Hepatic stellate cell (primary cell): ENCODE measurements at places on chromosomes 6 and 20.

DNA sequence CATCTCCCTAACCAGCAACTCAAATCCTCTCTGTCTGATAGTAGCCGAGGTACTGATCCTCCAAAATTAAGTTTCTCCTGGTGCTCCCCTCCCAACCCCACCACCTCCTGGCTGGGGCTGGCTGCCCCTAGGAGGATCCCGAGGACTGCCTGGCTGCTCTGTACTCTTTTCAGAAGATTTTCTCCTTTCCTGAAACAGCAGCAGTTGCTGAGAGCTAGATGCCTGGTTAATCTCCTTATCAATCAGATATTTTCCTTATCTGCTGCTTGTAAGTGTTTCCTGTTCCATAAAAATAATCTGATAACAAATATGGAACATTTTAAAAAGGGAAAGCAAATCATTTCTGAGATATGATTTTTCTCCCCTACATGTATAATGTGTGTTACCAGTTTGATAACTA lies 52.8 kb downstream of the ZMYND8 start:
- DNase-seq = no peak

DNA sequence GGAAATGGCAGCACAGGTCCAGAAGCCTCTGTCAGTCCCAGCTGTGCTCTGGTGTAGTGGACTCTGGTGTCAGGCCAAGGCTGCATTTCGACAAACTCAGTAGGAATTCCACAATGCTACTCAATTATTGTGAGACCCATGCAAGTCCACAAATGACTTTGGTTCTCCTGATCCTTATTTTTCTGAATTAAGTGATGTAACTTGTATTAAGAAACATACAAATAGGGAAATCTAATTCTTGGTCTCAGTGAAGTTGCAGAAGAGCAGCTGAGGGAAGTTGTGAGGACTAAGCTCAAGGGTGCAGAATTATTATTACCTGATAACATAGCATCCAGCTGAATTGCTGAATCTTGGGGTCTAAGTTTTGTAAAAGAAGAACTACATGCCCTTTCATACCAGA lies 116.8 kb downstream of the MAFB start:
- DNase-seq = no peak

DNA sequence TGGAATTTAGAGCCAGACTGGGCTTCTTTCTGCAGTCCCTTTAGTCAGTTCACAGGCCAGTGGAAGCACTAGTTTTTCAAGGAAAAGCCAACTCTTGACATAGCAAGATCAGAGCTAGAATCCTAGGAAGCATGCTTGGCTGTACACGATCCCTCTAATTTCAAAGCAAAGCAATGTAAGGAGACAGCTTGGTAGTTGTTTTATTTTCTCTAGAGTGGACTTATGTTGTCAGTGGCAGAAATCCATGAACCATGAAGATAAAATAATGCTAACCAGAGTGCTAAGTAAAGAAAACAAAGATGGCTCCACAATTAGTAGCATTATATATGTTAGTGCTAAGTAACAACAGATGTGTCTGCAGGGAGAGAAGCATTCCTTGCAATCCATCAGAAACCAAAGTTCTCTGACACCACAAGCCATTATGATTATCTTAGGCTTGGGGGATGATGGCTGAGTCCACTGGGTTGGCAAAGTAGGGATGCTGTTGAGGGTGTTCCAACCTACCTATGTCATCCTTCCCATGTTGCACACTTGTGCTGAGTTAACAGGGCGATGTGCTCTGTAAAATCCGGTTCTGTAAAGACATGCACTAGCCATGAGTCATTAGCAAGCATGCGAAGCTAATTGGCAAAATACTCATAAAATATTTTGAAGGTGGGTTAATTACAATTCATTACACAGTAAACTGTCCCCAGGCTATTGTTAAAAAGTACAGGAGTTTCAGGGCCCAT lies 115.2 kb downstream of the BMP2 start:
- no peak for DNase-seq

GRCh38 chr6:78947962-78948361 lies 80.6 kb downstream of the IRAK1BP1 start:
- peak; percentile 3 for DNase-seq

DNA sequence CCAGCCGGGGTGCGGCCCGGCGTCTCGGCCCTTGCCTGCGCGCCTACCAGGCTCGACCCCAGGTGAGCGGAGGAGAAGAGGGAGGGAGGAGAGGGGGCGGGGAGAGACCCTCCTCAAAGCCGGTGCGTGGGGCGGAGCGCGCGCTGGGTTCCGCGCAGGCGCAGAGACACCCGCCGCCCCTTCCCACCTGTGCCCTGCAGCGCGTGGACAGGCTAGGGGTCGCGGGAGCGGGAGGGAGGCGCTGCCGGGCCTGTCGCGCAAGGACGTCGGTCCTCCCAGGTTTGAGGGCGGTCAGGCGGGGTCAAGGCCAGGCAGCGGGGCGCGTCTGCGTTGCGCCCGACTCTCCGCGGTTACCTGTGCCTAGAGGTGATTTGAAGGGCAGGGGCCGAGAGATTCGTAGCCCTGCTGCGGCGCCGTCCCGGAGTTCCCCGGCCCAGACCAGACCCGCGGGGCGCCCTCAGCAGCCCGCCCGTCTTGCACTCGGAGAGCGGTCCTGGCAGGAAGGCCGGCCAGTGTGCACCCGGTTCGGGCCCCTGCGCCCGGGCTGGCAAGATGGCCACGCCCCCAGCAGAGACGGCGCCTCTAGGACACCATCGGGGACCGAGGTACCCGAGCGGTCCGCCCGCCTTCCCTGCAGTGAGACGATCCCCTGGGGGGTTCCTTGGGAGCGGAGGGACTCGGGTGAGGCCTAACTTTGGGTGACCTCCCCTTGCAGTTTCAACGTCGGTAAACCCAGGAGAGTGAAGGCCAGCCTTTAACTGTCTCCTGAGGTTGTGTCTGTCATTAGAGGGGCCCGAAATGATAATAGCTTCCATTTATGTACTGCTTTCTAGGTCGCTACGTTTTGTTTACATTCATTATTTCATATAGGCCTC lies 546 bp downstream of the C6orf136 start:
- peak; percentile 88 for DNase-seq

GRCh38 chr6:168419569-168419968 lies 21.4 kb upstream of the SMOC2 start:
- no peak for DNase-seq

DNA sequence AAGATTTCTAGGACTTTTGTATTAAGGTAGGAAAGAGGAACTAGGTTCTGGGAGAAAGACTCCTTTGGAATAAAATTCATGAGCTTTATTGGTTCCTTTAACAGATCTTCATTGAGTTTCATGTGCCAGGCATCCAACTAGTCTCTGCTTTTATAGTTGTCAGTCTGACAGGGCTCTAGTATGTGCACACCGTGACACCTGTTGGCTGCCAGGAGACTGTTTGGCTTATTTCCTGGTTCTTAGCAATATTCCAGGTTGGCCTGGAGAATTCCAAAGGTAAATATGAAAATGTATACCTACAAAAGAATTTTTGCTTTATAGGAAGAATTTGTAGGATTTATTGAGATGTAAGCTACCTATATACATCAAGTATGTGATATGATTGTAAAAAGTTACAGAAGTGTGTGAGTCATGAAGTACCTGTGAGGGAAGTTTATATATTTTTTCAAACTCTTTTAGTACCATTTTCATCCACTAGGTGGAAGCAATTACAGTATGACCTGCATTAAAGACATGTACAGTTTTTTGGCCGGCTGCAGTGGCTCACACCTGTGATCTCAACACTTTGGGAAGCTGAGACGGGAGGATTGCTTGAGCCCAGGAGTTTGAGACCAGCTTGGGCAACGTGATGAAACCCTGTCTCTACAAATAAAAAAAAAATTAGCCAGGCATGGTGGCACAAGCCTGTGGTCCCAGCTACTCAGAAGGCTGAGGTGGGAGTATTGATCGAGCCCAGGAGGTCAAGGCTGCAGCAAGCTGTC lies 35.2 kb downstream of the NDUFAF5 start:
- DNase-seq = peak; percentile 13

DNA sequence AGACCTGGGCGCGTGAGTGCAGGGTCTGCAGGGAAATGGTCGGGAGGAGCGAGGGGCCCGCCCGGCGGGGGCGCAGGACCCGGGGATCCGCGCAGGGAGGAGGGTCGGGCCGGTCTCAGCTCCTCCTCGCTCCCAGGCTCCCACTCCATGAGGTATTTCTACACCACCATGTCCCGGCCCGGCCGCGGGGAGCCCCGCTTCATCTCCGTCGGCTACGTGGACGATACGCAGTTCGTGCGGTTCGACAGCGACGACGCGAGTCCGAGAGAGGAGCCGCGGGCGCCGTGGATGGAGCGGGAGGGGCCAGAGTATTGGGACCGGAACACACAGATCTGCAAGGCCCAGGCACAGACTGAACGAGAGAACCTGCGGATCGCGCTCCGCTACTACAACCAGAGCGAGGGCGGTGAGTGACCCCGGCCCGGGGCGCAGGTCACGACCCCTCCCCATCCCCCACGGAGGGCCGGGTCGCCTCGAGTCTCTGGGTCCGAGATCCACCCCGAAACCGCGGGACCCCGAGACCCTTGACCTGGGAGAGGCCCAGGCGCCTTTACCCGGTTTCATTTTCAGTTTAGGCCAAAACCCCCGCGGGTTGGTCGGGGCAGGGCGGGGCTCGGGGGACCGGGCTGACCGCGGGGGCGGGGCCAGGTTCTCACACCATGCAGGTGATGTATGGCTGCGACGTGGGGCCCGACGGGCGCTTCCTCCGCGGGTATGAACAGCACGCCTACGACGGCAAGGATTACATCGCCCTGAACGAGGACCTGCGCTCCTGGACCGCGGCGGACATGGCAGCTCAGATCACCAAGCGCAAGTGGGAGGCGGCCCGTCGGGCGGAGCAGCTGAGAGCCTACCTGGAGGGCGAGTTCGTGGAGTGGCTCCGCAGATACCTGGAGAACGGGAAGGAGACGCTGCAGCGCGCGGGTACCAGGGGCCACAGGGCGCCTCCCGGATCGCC lies 54.2 kb upstream of the HLA-A start:
- DNase-seq = peak; percentile 51

DNA sequence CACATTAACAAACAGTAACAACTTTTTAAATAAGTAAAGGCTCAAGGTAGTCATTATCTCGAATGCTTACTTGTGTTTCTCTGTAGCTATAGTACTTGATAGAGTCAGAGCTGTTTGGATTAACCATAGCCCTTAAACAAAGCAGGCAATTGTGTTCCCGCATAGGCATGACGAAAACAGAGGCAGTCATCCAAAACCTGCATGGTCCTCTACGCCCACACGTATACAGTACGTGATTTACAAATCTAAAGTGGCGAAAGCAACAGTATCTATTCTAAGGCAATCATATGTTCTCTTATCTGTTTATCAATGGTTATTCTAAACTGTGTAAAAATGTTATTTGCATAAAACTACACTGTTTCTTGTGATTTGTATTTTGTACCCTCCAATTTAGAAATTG lies 31.8 kb downstream of the HFE start:
- no peak for DNase-seq

DNA sequence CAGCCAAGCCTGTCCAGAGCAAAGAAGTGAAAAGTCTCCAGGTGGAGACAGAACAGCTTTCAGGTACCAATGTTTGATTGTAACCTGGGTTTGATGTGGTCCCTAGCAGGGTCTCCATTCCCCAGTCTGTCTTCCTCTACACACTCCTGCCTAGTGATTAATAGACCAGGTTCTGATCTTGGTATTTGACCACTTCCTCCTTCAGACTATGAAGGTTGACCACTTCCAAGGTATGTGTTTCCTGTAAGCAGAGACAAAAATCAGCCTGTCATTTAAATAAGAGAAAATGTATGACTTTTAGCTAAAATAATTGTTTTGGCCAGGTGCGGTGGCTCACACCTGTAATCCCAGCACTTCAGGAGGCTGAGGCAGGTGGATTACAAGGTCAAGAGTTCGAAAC lies 41.8 kb upstream of the TOP1 start:
- no peak for DNase-seq

DNA sequence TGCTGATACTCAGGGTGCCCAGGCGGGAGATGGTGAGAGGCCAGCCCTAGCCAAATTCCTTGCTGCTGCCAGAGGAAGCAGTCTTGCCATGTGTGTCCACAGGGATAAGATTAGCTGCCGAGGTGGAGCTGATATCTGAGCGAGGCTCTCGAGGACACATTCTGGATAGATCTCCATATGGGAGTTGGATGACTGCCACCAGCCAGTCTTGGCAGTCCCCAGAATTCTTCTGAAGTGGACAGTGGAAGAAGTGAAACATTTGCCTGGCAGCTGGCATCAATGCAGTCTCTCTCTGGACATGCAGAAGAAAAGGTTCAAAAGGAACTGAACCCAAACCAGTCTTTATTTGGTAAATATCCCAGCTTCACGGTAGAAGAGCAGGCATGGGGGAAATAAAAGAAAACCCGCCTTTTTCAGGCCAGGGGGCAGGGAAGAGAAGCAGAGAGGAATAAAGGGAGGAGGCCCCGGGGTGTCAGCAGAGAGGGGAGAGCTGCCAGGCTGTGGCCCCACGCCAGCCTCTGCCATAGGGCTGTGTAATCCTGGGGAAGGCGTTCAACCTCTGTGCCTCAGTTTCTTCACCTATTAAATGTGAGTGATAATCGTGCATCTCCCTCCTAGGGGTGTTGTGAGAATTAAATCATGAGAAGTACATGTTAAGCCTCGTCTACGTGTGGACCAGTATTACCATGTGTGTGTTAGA lies 3.7 kb upstream of the FUCA2 start:
- DNase-seq = peak; percentile 14

DNA sequence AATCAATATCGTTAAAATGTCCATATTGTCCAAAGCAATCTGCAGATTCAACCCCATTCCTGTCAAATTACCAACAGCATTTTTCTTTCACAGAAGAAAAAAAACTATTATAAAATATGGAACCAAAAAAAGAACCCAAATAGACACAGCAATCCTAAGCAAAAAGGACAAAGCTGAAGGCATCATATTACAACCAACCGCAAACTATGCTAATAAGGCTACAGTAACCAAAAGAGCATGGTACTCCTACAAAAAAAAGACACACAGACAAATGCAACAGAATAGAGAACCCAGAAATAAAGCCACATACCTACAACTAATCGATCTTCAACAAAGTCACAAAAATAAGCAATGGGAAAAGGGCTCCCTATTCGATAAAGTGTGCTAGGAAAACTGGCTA lies 49.2 kb downstream of the RNGTT start:
- DNase-seq = no peak

DNA sequence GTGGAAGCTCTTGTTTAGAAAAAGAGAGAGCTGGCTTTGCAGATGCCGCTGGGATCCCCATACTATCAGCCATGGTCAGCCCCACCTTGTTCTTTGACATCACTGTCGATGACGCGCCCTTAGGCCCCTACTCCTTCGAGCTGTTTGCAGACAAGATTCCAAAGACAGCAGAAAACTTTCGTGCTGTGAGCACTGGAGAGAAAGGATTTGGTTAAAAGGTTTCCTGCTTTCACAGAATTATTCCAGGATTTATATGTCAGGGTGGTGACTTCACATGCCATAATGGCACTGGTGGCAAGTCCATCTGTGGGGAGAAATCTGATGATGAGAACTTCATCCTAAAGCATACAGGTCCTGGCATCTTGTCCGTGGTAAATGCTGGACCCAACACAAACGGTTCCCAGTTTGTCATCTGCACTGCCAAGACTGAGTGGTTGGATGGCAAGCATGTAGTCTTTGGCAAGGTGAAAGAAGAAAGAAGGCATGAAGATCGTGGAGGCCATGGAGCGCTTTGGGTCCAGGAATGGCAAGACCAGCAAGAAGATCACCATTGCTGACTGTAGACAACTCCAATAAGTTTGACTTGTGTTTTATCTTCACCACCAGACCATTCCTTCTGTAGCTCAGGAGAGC lies 2.4 kb upstream of the BLCAP start:
- no peak for DNase-seq
